ENCODE measurements at places on chromosomes 7 and 10.

GRCh38 chr10:93893646-93894515 lies at the start of gene SLC35G1:
TSS of gene SLC35G1 (plus strand) at chr10:93893978. CDS start at chr10:93894034, 56 bp downstream.
- peaks cover 15% of the 10 kb centered on the region for H3K4me1 ChIP-seq
- no peak within 1 kb of the TSS for H3K27ac ChIP-seq
- no peaks in the 10 kb centered on the region for H3K27me3 ChIP-seq
- no peaks in the 10 kb centered on the region for H3K36me3 ChIP-seq
- H3K4me3 ChIP-seq: peak within 1 kb of the TSS; percentile 77
- DNase-seq: peak; percentile 70

GRCh38 chr7:120583899-120584586 lies 273.9 kb downstream of the TSPAN12 start:
- H3K27me3 ChIP-seq: no peaks in the 10 kb centered on the region
- H3K27ac ChIP-seq: no peak overlapping the region
- no peak for DNase-seq
- no peaks in the 10 kb centered on the region for H3K36me3 ChIP-seq
- H3K4me3 ChIP-seq: no peak overlapping the region

GRCh38 chr10:102894466-102895213 lies 23.5 kb upstream of the CNNM2 start:
- no peak overlapping the region for H3K27ac ChIP-seq
- H3K4me3 ChIP-seq: no peak overlapping the region
- DNase-seq: no peak
- no peaks in the 10 kb centered on the region for H3K4me1 ChIP-seq

GRCh38 chr10:113094114-113094486 lies 144.1 kb downstream of the TCF7L2 start:
- H3K27ac ChIP-seq: no peak overlapping the region
- DNase-seq: no peak
- H3K36me3 ChIP-seq: peaks cover 7% of the 10 kb centered on the region
- H3K4me1 ChIP-seq: peaks cover 31% of the 10 kb centered on the region
- no peak overlapping the region for H3K4me3 ChIP-seq

- H3K36me3 ChIP-seq: no peaks in the 10 kb centered on the region
- DNase-seq: peak; percentile 87
- peaks cover 11% of the 10 kb centered on the region for H3K4me1 ChIP-seq
- no peak overlapping the region for H3K27ac ChIP-seq
- H3K4me3 ChIP-seq: peak overlapping the region; percentile 12
- no peaks in the 10 kb centered on the region for H3K27me3 ChIP-seq
These were observed 537.1 kb upstream of the FOXK1 start for GRCh38 chr7:4144811-4145510.

- DNase-seq: peak; percentile 82
- peaks cover 61% of the 10 kb centered on the region for H3K4me1 ChIP-seq
- no peaks in the 10 kb centered on the region for H3K36me3 ChIP-seq
- H3K4me3 ChIP-seq: peak overlapping the region; percentile 85
- no peaks in the 10 kb centered on the region for H3K27me3 ChIP-seq
- peak overlapping the region; percentile 100 for H3K27ac ChIP-seq
These were observed 445 bp downstream of the REEP3 start for GRCh38 chr10:63521416-63522276.

GRCh38 chr10:60513281-60513680 lies 123.6 kb upstream of the ANK3 start:
- H3K27ac ChIP-seq: no peak overlapping the region
- no peaks in the 10 kb centered on the region for H3K36me3 ChIP-seq
- H3K4me1 ChIP-seq: peaks cover 10% of the 10 kb centered on the region
- no peak for DNase-seq
- no peak overlapping the region for H3K4me3 ChIP-seq

DNA sequence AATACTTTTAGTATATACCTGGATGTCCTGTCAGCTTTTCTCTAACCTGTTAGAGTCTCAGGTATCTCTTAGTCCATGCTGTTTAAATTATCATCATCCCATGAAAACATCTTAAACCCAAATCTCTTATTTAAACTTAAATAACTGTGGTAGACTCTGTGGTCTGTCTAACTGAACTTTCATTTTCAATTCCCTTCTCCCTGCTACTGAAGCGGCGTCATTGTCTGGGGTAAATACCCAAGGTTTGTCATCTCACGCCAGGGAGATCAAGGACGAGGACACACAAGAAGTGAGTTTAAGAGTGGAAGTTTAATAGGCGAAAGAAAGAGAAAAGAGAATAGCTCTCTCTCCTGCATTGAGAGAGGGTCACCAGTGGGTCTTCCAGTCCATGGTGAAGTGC lies 804.4 kb upstream of the CELF2 start:
- no peak for DNase-seq
- no peaks in the 10 kb centered on the region for H3K4me1 ChIP-seq
- H3K36me3 ChIP-seq: no peaks in the 10 kb centered on the region
- no peaks in the 10 kb centered on the region for H3K27me3 ChIP-seq
- no peak overlapping the region for H3K27ac ChIP-seq

GRCh38 chr7:128447941-128448564 lies 7.6 kb upstream of the HILPDA start:
- no peak for DNase-seq
- H3K27ac ChIP-seq: no peak overlapping the region
- no peaks in the 10 kb centered on the region for H3K27me3 ChIP-seq
- H3K36me3 ChIP-seq: no peaks in the 10 kb centered on the region

DNA sequence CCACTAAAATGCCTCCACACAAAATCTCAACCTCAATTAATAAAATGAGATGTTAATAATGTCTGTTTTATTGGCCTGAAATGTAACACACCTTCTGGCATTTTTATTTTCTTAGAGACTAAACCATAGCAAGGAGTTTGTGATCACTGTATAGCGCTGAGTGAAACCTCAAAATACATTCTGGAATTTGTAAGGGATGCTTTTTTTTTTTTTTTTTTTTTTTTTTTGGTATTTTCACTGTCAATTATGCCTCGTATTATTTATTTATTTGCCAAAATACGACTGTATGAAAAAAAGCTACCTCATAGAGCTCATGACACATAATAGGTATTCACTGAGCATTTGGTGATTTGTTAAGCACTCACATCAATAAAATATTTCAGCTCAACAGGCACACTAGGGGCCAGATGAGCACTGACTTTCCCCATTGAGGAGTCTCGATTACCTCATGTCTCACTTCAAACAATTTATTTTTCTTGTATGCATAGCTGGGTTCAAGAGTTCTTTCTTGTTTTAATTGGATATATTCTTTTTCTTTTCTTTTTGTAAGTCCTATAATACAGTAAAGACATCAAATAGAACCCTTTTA lies 36.5 kb downstream of the SEMA3C start:
- H3K36me3 ChIP-seq: no peaks in the 10 kb centered on the region
- peaks cover 15% of the 10 kb centered on the region for H3K4me1 ChIP-seq
- H3K27me3 ChIP-seq: no peaks in the 10 kb centered on the region
- no peak for DNase-seq
- H3K27ac ChIP-seq: peak overlapping the region; percentile 63

DNA sequence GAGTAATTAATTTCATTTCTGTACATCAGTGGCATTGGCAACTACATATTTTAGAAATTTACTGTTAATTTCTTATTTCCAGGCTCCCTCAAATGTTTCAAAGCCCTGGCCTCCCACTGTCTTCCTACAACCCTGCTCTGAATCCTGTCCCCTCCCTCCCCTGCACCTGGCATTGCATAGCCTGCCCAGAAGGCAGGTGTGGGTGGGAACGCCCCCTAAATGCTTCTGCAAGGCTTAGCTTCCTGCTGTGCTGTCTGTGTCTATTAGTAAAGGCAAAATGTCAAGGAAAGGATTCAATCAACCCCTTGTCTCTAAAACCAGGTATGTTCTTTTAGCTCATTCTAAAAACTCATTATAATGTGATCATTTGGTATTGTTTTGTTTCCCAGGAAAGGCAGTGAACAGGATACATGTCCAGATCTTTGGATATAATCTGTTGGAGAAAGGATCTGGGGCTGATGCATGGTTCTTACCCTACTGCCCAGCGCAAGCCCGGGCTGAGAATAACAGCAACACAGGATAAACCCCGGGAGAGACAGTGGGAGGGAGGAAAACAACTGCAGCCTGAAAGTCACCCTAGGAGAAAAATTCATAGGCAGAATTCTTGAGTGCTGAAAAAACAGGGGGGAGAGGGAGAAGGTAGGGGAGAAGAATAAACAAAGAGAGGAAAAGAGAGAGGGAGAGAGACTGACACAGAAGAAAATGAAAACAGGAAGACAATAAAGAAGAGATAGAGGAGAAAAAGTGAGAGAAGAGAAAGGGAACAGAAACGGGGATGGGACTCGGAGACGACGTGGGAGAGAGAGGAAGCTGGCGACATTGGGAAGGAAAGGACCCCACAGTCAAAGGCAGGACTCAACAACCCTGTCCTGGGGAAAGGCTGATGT lies 589 bp downstream of the ZNF488 start:
- peak overlapping the region; percentile 64 for H3K4me3 ChIP-seq
- H3K27ac ChIP-seq: no peak overlapping the region
- H3K27me3 ChIP-seq: no peaks in the 10 kb centered on the region
- DNase-seq: no peak
- no peaks in the 10 kb centered on the region for H3K36me3 ChIP-seq

DNA sequence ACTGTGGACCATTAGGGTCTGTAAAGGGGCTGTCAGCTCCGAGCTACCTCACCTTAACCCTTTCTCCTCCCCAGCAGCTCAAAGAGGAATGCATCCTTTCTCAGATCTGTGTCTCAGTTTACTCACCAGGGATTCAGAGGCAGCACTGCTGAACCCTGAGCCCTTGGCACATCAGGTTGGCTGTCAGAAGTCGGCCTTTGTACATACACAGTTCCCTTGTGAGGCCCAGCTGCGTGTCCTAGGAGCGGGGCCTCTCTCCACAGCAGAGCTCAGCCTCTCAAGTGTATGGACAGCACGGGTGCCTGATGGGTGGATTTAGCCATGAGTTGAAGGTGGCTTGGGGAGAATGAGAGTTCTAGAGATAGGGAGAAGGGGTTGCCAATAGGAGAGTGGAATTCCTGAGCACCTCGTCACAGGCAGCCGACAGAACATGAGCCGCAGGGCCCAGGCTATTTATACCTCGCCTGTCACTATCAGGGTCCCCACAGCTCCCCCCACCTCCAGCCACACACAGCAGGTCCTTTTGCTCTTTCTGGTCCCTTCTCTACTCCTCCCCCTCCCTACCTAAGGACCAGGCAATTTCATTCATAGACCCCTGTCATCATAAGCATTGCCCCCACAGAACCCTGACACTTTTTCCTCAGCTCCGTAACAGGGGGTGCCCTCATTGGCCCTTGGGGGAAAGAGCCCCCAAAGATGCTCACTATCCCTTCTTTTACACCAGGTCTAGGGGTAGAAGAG lies 2.1 kb upstream of the FLNC start:
- peaks cover 20% of the 10 kb centered on the region for H3K27me3 ChIP-seq
- DNase-seq: no peak
- H3K36me3 ChIP-seq: no peaks in the 10 kb centered on the region
- H3K4me1 ChIP-seq: peaks cover 36% of the 10 kb centered on the region
- H3K4me3 ChIP-seq: no peak overlapping the region

DNA sequence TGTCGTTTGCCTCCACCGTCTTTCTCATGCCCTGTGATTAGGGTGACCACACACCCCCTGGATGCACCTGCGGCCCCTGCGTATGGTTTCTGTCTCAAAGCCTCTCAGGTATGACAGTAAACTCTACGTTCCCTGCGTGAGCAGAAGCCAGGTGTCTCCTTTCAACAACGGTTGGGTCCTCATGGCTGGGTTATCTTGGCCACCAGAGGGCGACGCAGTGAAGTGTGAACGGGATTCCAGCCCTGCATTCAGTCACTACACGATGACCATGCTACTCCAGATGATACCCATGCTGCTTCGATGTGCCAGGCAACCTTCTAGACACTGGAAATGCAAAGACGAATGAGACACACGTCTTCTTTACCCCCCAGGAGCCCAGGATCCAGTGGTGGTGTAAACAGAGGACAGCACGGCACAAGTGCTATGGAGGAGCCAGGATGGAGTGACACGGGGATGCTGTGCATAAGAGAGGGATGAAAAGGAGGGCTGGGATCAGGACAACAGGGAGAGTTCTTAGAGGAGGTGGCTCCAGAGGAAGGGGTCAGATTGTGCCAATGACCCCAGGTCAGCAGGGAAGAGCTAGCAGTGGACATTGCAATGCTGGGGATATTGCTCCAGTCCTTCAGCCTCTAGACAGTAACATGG lies 228.1 kb upstream of the PFKP start:
- peaks cover 12% of the 10 kb centered on the region for H3K27me3 ChIP-seq
- no peak overlapping the region for H3K4me3 ChIP-seq
- no peak for DNase-seq
- no peak overlapping the region for H3K27ac ChIP-seq
- H3K4me1 ChIP-seq: no peaks in the 10 kb centered on the region
